ENCODE measurements at places on chromosomes 16 and 17.

GRCh38 chr17:56978441-56979090 lies 635 bp downstream of the SCPEP1 start:
- no peak for DNase-seq

DNA sequence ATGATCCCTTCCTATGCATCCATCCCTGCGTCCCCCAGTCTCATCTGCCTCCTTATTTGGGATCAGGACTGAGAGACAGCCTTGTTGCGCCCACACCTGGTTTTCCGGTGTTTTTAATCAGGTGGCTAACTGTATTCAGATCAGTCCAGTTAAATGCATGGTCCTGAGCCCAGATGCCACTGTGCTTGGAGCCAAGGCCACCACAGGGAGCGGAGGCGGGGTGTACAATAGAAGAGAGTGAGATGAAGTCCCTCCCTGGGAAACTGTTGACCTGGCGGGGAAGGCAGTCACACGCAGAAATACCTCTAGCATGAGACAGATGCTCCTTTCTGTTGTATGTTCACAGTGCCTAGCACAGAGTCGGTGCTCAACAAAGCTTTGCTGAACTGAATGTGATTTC lies 6.3 kb downstream of the RCVRN start:
- DNase-seq: no peak

DNA sequence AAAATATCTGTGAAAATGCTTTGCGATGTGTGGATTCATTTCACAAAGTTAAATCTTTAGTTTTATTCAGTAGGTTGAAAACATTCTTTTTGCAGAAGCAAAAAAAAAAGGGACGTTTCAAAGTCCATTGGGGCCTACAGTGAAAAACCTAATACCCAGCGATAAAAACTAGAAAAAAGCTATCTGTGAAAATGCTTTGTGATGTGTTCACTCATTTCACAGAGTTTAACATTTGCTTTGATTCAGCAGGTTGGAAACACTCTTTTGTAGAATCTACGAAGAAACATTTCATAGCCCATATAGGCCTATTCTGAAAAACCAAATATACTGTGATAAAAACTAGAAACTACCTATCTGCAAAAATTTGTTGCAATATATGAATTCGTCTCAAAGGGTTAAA lies 113.6 kb upstream of the WSB1 start:
- no peak for DNase-seq

DNA sequence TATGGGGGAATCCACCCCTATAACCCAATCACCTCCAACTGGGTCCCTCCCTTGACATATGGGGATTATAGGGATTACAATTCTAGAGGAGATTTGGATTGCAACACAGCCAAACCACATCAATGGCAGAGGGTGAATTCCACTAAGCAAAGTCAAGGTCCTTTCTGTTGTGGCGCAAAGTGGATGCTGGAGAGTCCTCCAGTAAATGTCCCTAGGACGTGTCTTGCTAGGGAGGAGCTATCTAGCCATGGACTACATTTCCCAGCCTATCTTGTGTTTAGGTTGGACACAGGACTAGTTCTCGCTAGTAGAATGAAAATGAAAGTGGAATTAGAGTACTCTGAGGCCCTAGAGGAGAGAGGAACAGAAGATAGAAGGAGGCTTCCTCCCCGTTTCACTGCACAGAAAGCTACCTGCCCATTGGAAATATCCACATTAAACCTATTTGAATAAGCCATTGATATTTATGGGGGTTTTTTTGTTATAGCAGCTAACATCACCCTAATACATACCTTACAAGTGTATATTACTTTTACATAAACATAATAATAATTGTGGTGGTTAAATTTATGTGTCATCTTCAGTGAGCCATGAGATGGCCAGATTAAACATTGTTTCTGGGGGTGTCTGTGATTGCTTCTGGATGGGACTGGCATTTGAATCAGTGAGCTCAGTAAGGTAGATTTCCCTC lies 56.7 kb upstream of the ERCC4 start:
- no peak for DNase-seq

- peak; percentile 43 for DNase-seq
These were observed 40.4 kb downstream of the NXPH3 start for GRCh38 chr17:49616086-49616485.

DNA sequence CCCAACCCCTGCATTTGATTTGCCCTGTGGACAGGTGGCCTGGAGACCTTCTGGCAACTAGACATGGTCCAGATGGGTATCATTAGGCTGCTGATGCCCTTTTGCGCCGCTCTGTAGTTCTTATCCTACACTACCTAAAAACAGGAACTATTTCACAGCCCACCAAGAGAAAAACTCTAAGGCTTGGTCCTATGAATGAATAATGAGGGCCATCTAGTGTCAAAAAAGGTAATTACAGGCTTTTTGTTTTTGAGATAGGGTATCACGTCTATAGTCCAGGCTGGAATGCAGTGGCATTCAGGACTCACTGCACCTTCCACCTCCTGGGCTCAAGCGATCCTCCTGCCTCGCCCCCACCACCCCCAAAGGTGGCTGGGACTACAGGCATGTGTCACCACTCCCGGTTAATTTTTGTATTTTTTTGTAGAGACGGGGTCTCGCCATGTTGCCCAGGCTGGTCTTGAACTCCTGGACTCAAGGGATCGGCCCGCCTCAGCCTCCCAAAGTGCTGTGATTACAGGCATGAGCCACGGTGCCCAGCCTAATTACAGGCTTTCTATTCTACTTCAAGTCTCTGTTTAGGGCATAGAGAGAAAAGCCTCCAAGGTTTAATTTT lies 20.9 kb downstream of the COIL start:
- peak; percentile 16 for DNase-seq

- peak; percentile 84 for DNase-seq
These were observed 699 bp upstream of the PVALEF start for GRCh38 chr17:81164371-81165245.

DNA sequence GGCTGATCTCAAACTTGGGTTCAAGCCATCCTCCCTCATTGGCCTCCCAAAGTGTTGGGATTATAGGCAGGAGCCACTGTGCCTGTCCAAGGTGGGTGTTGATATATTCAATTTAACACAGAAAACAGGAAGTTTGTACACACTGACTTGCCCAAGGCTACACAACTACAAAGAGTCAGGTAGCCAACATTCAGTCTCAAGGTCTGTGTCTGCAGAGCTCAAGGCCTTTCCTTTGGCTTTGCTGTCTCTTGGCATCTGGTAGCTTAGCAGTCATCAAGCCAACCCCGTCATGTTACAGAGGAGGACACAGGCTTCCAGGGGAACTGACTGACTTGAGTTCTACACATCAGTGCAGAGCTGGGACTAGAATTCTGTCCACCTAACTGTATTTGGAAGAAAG lies 11.9 kb upstream of the MEFV start:
- DNase-seq: no peak

- no peak for DNase-seq
These were observed 75.1 kb downstream of the MSI2 start for GRCh38 chr17:57331423-57331822.

DNA sequence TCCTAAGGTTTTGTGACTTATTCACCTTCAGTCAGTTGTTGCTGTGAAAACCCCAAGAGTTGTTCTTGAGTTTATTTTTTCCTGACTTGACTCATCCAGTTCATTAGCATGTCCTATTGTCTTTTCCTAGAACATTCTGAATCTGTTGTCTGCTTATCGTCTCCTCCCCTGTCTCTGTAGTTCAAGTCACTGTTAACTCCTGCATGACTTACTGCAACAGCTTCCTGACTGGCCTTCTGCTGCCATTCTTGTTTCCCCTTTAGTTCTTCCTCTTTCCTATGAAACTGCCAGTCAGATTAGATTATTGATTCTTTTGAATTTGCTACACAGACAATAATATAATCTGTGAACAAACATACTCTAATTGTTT lies 161.5 kb downstream of the FTO start:
- DNase-seq: peak; percentile 60

DNA sequence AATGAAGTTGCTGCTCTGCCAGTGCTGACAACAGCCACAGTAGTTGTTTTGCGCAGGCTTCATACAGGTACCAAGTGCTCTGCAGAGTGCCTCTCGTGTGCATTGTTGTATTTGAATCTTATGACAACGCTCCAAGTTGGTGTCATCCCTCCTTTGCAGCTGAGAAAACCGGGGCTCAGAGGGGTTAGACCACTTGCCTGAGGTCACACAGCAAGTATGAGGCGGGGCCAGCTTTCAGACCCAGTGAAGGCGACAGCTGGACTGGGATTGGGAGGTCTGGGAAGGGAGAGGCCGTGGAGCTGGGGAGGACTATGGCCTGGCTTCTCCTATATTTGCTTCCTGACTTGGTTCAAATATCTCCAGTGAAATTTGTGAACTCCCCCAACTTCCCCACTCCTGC lies 33.2 kb downstream of the WNT9B start:
- no peak for DNase-seq

DNA sequence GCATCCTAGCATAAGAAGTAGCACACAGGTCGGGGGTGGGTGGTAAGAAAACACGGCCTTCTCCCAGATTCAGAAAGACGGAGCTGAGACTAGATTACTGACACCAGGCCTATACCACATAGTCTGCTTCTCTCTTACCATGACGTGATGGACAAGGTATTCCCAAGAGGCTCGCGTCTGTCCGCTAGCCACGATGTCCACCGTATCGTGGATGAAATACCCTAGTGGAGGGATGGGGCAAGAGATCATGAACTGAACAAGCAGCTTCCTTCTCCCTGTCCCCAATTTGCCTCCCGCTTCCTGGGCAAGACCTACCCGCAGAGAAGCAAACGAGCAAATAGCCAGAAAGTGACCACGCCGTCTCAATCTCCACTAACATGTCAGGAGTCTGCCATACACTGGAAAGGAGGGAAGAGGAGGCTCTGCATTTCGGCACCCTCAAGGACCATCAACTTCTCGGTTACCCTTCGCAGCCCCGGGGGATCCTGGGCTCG lies 820 bp downstream of the TLCD1 start:
- no peak for DNase-seq

GRCh38 chr16:56956756-56957155 lies 5.0 kb upstream of the CETP start:
- DNase-seq: no peak

DNA sequence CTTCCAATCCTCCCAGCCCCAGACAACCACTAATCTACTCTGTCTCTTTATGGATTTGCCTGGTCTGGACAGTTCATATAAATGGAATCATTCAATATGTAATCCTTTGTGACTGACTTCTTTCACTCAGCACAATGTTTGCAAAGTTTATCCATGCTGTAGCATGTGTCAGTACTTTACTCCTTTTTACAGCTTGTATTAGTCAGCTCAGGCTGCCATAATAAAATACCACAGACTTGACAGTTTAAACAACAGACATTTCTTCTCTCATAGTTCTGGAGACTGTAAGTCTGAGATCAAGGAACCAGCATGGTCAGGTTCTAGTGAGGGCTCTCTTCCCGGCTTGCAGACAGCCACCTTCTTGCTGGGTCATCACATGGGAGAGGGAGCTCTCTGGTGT lies 41.3 kb downstream of the GPRC5B start:
- no peak for DNase-seq

All from Ammon's horn (tissue), 1 donor.